Iris pigment epithelial cell (primary cell): ENCODE measurements at places on chromosomes 7 and 10.

GRCh38 chr10:130171196-130171595 is 35.0 kb downstream of the GLRX3 start:
- DNase-seq, result no peak

GRCh38 chr7:72492461-72493065 is 80.4 kb upstream of the CALN1 start:
- DNase-seq, result no peak

GRCh38 chr7:85306115-85306514 is 119.3 kb upstream of the SEMA3D start:
- no peak for DNase-seq

DNA sequence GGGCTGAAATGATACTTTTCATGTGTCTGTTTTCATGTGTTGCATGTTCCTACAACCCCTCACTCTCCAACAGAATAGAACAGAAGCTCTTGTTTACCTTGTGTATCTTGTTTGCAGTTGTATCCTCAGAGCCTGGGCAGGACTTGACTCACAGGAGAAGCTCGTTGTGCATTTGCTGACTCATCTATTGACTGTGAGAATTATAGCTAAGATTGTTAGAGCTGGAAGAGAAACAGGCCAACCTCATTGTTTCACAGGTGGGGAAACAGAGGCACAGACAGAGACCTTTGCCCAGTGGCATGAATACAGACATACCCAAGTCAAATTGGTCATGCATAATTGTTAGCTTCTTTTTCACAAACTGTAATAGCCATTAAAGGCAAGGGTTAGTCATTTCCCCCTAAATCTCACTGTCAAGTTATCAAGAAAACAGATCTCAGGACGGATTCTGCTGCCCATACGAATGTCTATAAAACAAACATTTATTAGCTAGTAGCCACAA is 4.6 kb upstream of the TSPAN15 start:
- peak; percentile 96 for DNase-seq

- DNase-seq, result peak; percentile 59
These were observed 44.5 kb downstream of the STARD3NL start for GRCh38 chr7:38222481-38223096.

- DNase-seq, result no peak
These were observed 22.5 kb upstream of the TIAL1 start for GRCh38 chr10:119619215-119619614.

- DNase-seq, result no peak
These were observed 46.3 kb downstream of the LBX1 start for GRCh38 chr10:101182936-101183335.

- DNase-seq, result no peak
These were observed 173.6 kb upstream of the STEAP4 start for GRCh38 chr7:88480271-88480670.

- peak; percentile 50 for DNase-seq
These were observed 140.1 kb downstream of the GLI3 start for GRCh38 chr7:42096681-42097561.

DNA sequence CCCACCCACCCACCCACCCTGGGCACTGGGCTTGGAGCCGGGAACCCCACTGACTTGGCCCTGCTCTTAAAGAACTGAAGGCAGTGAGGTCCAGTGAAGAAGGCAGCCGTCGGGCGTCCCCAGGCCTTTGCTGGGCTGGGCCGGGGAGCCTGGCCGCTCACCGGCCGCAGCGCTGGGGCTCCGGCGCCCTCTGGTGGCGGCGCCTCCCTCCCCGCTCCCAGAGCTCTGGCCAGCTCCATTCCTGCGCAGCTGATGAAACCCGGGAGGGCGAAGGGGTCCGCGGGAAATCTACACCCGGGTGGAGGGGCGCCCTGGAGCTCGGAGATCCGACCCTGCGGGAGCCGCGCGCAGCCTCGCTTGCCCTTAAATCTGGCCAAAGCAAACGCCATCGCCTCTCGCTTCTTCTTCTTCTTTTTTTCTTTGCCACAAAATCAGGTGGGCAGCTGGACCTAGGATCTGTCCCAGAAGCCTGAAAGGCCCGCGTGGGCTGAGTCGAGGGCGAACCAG is 1.7 kb upstream of the CXCL12 start:
- peak; percentile 62 for DNase-seq

DNA sequence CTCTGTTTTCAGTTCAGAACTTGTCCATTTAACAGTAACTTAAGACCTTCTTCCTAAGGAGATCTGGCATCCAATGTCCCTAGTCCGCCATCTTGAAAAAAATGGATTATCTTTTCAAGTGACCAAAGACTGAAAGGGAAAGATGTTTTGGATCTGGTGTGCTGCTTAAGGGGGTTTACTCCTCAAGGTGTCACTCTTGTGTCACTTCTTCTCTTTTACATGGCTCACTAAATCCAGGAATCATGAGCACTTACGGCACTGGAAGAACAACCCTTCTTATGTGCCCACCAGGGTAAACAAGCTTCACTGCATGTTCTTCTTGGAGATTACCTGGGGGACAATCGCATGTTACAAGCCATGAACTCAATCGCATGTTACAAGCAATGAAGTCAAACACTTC is 43.7 kb downstream of the ANXA8 start:
- DNase-seq, result no peak

GRCh38 chr10:79243181-79244067 is 103.8 kb upstream of the PPIF start:
- DNase-seq, result peak; percentile 52

- peak; percentile 15 for DNase-seq
These were observed 7.3 kb downstream of the DPYSL4 start for GRCh38 chr10:132193907-132194552.
